ENCODE measurements at places on chromosomes 2 and 18.
A peak's percentile ranks its signal among the peaks of the same experiment; 100 is the strongest.

DNA sequence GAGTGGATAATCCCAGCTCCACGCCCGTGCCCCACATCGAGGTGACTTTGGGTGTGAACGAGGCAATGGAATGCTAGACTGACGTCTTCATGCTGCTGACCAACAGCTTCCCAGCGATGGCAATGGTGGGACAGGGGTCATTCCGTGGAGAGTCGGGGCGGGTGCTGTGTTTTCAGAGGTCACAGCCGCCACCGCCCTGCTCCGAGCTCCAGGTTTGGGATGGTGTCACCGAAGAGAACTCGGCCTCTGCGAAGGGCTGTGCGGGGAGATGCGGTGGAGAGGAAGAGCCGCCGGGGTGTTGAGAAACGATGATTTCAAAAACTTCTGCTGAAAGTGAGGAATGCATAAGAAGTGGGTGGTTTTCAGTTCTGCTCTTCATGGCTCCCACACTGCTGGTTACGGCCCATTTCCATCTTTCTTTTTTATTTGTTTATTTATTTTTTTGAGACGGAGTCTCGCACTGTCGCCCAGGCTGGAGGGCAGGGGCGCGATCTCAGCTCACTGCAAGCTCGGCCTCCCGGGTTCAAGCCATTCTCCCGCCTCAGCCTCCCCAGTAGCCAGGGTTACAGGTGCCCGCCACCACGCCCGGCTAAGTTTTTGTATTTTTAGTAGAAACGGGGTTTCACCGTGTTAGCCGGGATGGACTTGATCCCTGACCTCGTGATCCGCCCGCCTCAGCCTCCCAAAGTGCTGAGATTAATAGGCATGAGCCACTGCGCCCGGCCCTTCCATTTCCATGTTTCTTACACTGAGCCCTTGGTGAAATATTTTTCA lies 142.6 kb downstream of the RTP5 start:
- DNase-seq: no peak

- DNase-seq: no peak
Observed at GRCh38 chr2:138180692-138181386, 216.6 kb downstream of the HNMT start.

GRCh38 chr2:161044095-161044865 lies 115.9 kb upstream of the TANK start:
- DNase-seq: no peak

DNA sequence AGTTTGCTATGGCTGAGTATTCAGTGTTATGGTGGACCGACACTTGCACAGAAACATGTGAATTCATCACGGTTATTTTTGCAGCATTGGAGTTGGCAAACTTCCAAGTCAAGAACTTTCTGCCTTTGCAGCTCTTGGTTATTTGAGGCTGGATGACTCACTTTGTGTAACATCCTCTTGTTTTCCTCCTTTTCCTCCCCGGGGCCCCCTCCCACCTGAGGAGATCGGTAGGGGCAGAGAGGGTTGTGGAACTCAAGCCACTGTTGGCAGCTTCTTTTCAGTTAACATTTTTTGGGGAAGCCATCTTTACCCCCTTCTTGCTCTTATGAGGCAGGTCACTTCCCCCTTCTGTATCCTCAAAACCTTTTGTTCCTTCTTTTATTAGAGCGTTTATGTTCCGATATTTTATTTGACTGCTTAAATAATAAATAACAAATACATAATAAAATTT lies 48.6 kb downstream of the DDX1 start:
- no peak for DNase-seq

- DNase-seq: no peak
Observed at GRCh38 chr18:6270771-6271216, 143.9 kb downstream of the L3MBTL4 start.

- DNase-seq: no peak
Observed at GRCh38 chr18:36412778-36413177, 115.3 kb downstream of the FHOD3 start.

DNA sequence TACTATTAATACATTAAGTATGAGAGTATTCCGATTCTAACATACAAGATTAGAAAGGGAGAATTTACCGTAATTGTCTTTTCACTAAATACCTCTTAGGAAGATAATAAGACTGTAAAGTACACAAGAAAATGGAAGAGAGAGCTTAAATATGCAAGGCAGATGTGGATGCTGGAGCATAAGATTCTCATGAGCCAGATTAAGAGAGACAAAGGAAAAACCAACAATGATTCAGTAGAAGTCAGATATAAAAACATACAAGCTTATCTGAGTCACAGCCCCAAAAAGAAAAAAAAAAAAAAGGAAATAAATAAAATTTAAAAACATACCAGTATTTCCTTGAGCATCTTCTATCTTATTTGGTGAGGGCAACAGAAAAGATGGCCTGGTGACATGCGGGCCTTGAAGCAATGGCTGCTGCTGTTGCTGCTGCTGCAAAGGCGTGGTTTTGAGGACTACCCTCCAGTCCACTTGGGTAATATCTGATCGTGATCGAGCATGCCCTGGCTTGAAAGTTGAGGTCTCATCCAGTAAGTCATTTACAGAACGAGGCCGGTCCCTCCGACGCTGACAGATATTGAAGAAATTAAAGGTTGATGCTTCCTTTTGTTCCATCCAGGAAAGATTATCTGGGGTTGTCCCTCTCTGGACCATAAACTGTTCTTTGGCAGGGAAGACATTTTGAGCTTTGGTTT lies 24.5 kb downstream of the PLEKHM3 start:
- no peak for DNase-seq

DNA sequence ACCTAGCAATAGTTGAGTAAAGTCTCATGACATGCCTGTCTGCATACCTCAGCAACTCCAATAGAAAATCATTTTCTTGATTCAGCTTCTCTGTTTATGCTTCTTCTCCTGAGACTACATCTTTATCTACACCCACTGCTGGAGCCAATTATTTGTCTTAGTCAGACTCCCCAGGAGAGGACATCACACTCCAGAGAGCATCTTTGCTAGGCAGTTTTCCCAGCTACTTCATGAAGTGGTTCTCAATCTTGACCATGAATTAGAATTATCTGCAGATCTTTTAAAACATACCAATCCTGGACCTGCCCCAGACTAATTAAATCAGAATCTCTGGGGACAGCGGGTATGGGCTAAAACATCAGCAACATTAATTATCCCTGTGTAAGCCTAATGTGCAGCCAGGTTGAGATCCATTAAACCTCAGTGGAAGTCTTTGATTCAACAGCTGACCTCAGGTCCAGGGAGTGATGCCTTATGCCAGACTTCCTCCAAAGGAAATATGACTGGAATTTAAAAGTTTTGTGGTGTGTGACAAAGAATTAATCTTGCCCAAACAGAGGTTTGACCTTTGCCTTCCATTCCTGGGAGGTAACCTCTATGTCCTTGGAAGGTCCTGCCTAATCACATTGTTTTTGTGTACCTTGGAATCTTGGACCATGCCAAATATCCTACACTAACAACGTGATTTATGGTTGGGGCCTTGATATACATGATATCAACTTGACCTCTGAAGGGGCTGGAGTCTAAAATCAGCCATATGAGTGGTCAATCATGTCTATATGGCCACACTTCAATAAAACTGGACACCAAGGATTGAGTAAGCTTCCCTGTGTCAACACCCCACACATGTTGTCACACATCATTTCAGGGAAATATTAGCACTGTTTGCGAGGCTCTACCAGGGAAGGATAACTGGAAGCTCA lies 99.3 kb upstream of the DNAJC10 start:
- DNase-seq: no peak

DNA sequence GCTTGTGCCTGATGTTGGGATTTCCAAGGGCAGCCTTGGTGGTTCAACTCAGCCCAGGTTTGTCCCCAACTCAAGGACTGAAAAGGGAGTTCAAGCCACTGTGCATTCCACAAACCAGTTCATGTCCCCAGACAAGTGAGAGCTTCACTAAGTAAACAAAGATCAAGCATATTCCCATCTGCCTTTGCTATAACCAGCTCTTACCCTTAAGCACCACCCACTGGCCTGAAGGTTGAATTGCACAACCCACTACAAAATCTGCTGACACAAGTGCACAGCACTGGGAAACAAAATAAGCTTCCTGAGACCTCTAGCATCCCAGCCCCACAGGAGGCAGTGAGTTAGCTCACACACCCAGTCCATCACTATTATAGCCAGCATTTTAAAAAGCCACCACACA lies 516.7 kb downstream of the NR4A2 start:
- DNase-seq: peak; percentile 17

DNA sequence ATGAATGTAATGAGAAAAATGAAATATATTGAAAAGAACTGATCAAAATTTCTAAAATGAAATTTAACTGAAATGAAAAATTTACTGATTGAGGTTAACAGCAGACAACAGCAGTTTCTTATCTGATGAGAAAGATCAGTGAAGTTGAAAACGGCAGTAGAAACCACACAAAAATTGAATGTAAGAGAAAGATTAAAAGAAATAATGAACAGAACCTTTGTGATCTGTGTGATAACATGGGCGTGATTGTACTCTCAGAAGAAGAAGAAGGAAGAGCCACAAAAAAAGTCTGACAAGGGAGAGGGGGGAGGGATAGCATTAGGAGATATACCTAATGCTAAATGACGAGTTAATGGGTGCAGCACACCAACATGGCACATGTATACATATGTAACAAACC lies 45.2 kb downstream of the FAM117B start:
- no peak for DNase-seq

- DNase-seq: no peak
Observed at GRCh38 chr2:215521031-215521430, 85.2 kb upstream of the FN1 start.

- DNase-seq: no peak
Observed at GRCh38 chr2:143128681-143129580, at the start of gene ARHGAP15. TSS of gene ARHGAP15 (plus strand) at chr2:143129419.

DNA sequence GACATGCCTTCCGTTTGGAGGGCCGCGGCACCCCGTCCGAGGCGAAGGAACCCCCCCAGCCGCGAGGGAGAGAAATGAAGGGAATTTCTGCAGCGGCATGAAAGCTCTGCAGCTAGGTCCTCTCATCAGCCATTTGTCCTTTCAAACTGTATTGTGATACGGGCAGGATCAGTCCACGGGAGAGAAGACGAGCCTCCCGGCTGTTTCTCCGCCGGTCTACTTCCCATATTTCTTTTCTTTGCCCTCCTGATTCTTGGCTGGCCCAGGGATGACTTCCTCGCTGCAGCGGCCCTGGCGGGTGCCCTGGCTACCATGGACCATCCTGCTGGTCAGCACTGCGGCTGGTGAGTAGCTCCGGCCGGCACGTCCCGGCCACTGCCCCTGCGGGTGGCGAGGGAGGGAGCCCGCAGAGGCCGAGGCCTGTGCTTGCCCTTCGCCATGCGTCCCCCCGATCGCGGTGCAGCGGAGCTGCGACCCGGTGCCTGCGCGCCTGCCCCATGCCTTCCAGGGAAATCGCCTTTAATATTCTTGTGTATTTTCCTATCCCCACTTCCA lies 1.2 kb downstream of the BMPR2 start:
- no peak for DNase-seq

- no peak for DNase-seq
Observed at GRCh38 chr18:23872701-23873550, 141.6 kb upstream of the TTC39C start.

- no peak for DNase-seq
Observed at GRCh38 chr18:58225101-58225500, 181.1 kb downstream of the NEDD4L start.

DNA sequence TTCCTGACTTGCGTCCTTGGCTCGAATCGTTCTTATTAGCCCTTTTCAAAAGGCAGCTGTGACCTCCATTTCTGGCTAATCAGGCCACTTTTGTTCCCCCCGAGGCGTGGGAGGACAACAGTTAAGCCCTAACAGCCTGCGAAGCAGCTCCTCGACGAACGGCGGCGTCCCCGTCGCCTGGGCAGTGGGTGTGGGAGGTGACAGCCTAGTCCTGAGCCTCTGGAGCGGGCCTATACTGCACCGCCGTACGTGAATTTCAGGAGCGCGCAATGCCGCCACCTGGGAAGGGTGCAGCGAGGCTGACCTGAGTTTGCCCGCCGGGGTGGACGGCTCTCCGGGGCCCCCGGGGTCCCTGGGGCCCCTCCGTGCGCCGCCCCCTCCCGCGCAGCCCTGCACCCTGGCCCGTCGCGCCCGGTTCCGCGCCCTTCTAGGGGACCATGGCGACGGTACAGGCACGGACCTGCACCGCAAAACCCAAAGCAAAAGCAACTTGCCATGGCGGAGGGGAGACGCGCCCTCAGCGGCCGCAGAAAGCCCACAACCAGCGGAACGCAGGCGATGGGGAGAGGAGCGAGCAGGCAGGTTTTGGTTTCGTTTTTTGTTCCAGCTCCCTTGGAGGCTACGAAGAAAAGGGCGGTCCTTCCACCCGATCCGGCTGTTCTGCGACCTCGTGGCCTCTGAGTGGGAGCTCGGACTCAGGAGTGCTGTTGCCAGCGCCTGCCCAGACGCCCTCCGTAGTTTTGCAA lies at the start of gene RBM43:
TSS of gene RBM43 (minus strand) at position 633 of the 746 bp plus-strand sequence. CDS start at position 497, 136 bp downstream.
- peak; percentile 80 for DNase-seq

GRCh38 chr2:33111002-33111446 lies 164.3 kb downstream of the LTBP1 start:
- no peak for DNase-seq

- DNase-seq: no peak
Observed at GRCh38 chr2:30652271-30652915, 154.9 kb downstream of the CAPN13 start.

- no peak for DNase-seq
Observed at GRCh38 chr2:214382229-214382628, 28.6 kb upstream of the VWC2L start.

DNA sequence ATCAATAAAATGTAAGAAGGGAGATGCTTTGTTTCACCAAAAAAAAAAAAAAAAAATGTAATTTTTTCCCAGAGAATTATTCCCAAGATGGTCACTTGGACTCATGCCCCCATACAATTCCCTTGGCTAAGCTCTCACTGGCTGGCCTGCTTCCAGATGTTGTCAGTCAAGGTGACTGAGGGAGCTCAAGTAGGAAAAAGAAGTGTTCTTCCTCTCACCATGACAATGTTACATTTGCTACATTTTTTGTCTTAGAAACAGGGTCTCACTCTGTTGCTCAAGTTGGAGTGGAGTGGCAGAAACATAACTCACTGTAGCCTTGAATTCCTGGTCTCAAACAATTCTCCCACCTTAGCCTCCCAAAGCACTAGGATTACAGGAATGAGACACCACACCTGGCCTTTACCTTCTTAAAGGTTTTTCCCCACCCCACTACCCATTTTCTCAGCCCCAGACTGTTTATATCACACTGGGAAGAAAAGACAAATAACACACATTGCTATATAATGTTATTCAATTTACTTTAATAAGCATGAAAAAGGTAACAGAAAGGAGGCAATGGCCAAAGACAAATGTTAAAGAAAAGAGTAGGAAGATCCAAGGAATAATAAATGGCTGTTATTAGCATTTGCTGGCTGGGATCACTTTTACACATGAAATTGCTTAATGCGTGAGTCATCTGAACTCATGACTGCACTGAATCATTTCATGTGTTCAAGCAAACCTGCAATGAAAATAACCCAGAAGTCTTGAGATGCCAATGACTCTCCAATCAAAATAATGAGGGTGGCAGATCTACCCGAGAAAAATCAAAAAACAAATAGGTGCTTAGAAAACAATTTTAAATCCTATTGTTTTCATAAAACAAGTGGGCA lies 45.2 kb downstream of the ACVR1 start:
- no peak for DNase-seq
